Upper lobe of right lung (tissue), 1 donor: ENCODE measurements at places on chromosomes 3 and 15.

GRCh38 chr3:63818282-63819150 is 583 bp upstream of the C3orf49 start:
- H3K27ac ChIP-seq = no peak overlapping the region
- no peaks in the 10 kb centered on the region for H3K27me3 ChIP-seq
- H3K4me3 ChIP-seq = no peak overlapping the region
- H3K4me1 ChIP-seq = peaks cover 6% of the 10 kb centered on the region
- no peak for DNase-seq

- H3K27me3 ChIP-seq = no peaks in the 10 kb centered on the region
- no peaks in the 10 kb centered on the region for H3K36me3 ChIP-seq
- H3K27ac ChIP-seq = no peak overlapping the region
- H3K4me1 ChIP-seq = no peaks in the 10 kb centered on the region
- DNase-seq = no peak
These were observed 83.3 kb upstream of the KCNH8 start for GRCh38 chr3:19065027-19065426.

DNA sequence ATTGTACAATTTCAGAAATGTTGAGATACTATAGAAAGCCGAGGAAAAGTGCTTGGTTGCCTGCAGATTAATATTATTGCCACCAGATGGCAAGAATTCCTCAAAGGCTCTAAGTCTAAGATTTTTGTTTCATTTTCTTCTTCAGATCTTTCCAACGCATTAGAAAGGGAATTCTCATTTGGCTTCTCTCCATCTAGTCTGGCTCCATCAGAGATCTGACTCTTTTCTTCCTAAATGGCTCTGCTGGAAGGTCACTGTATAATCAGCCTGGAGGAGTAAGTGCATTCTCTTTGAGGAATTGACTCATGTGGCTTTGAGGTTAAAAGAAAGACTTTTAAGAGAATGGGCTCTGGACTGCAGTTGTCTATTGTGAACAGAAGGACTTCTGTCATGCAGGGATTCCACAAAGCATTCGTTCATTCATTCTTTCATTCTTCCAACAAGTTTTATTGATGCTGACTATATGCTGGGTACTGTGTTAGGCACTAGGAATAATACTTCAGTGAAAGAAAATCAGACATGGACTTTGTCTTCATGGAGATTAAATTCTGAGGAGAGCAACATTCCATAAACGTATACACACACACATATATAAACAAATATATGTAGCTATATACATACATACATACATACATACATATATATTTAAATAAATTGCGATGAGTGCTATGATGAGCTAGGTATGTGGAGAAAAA is 55.3 kb downstream of the SLC28A2 start:
- H3K36me3 ChIP-seq = no peaks in the 10 kb centered on the region
- no peak for DNase-seq
- H3K27ac ChIP-seq = no peak overlapping the region
- peak overlapping the region; percentile 22 for H3K4me3 ChIP-seq
- H3K27me3 ChIP-seq = peaks cover 17% of the 10 kb centered on the region
- no peaks in the 10 kb centered on the region for H3K4me1 ChIP-seq

GRCh38 chr3:18562364-18563154 is 137.4 kb upstream of the SATB1 start:
- no peak overlapping the region for H3K4me3 ChIP-seq
- H3K36me3 ChIP-seq = no peaks in the 10 kb centered on the region
- no peak overlapping the region for H3K27ac ChIP-seq

GRCh38 chr3:58544541-58544940 is 7.6 kb upstream of the ACOX2 start:
- no peaks in the 10 kb centered on the region for H3K36me3 ChIP-seq
- no peaks in the 10 kb centered on the region for H3K4me1 ChIP-seq
- H3K27ac ChIP-seq = no peak overlapping the region
- H3K4me3 ChIP-seq = no peak overlapping the region
- no peaks in the 10 kb centered on the region for H3K27me3 ChIP-seq

GRCh38 chr3:155948476-155948875 is 78.0 kb downstream of the GMPS start:
- no peak overlapping the region for H3K4me3 ChIP-seq
- no peak for DNase-seq
- H3K36me3 ChIP-seq = no peaks in the 10 kb centered on the region
- H3K27ac ChIP-seq = no peak overlapping the region
- no peaks in the 10 kb centered on the region for H3K27me3 ChIP-seq

GRCh38 chr3:30644615-30645014 is 38.2 kb downstream of the TGFBR2 start:
- H3K27me3 ChIP-seq = no peaks in the 10 kb centered on the region
- no peak overlapping the region for H3K4me3 ChIP-seq
- peak overlapping the region; percentile 74 for H3K27ac ChIP-seq
- H3K4me1 ChIP-seq = peaks cover 96% of the 10 kb centered on the region
- no peak for DNase-seq

- H3K4me1 ChIP-seq = no peaks in the 10 kb centered on the region
- no peak overlapping the region for H3K27ac ChIP-seq
- no peak overlapping the region for H3K4me3 ChIP-seq
- H3K36me3 ChIP-seq = no peaks in the 10 kb centered on the region
- H3K27me3 ChIP-seq = no peaks in the 10 kb centered on the region
These were observed 37.8 kb upstream of the GOLGA6L2 start for GRCh38 chr15:23484870-23485269.

- DNase-seq = peak; percentile 87
- no peaks in the 10 kb centered on the region for H3K27me3 ChIP-seq
- H3K4me3 ChIP-seq = no peak overlapping the region
- H3K36me3 ChIP-seq = no peaks in the 10 kb centered on the region
- no peak overlapping the region for H3K27ac ChIP-seq
These were observed 15.2 kb downstream of the SSUH2 start for GRCh38 chr3:8629151-8630021.

DNA sequence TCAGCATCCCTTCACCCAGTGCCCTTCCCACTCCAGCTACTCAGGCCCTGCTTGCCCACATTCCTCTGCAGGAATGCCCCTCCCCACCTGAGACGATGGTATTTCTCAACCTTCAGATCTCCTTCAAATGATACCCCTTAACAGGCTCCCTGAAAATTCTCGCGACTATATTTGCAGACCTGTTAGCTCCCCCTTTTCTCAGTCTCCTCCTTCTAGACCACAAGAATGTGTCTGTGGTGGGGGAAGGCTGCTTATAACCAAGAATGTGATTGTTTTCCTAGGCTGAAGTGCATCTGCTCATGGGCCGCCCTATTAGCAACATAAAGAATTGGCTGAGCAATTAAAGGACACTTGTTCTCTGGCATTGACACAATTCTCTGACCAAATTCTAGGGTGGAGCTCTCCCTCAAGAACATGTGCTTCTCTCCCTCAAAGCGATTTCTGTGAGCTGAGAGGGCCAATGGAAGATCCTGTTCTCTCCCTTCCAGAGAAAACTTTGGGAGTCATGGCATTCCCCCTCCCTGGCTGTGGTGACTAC is 19.1 kb upstream of the LIMD1 start:
- DNase-seq = no peak
- no peaks in the 10 kb centered on the region for H3K4me1 ChIP-seq
- no peaks in the 10 kb centered on the region for H3K36me3 ChIP-seq
- no peaks in the 10 kb centered on the region for H3K27me3 ChIP-seq
- H3K27ac ChIP-seq = peak overlapping the region; percentile 74

DNA sequence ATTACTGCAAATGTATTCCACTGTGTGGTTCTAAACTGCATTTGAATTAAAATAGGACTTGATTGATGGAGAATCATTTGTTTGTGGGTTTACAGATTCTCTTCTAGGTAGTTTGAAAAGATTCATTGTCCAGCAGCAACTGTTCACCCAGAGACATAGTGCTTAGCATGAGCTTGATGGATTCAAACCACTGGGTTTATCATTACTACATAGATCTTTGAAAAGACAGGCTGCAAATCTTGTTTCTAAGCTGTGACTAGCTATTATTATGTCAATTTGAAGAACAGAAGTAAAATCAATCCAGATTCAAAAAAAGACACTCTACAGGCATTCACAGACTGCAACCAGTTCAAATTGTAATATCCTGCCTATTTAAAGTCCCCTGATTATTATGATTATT is 49.8 kb downstream of the MBNL1 start:
- no peak for DNase-seq
- H3K36me3 ChIP-seq = no peaks in the 10 kb centered on the region
- peak overlapping the region; percentile 34 for H3K27ac ChIP-seq
- no peaks in the 10 kb centered on the region for H3K27me3 ChIP-seq

- H3K36me3 ChIP-seq = no peaks in the 10 kb centered on the region
- H3K27me3 ChIP-seq = no peaks in the 10 kb centered on the region
- no peak for DNase-seq
- no peak overlapping the region for H3K4me3 ChIP-seq
- peaks cover 21% of the 10 kb centered on the region for H3K4me1 ChIP-seq
- H3K27ac ChIP-seq = no peak overlapping the region
These were observed 2.8 kb upstream of the RNU5A-1 start for GRCh38 chr15:65292938-65293518.

GRCh38 chr15:69643971-69644370 is 191.4 kb downstream of the RPLP1 start:
- DNase-seq = no peak
- H3K36me3 ChIP-seq = no peaks in the 10 kb centered on the region
- no peak overlapping the region for H3K27ac ChIP-seq
- H3K4me3 ChIP-seq = no peak overlapping the region

- H3K4me1 ChIP-seq = peaks cover 18% of the 10 kb centered on the region
- H3K27ac ChIP-seq = no peak overlapping the region
- H3K4me3 ChIP-seq = no peak overlapping the region
- no peak for DNase-seq
These were observed 5.4 kb upstream of the TNFSF10 start for GRCh38 chr3:172528677-172529076.

DNA sequence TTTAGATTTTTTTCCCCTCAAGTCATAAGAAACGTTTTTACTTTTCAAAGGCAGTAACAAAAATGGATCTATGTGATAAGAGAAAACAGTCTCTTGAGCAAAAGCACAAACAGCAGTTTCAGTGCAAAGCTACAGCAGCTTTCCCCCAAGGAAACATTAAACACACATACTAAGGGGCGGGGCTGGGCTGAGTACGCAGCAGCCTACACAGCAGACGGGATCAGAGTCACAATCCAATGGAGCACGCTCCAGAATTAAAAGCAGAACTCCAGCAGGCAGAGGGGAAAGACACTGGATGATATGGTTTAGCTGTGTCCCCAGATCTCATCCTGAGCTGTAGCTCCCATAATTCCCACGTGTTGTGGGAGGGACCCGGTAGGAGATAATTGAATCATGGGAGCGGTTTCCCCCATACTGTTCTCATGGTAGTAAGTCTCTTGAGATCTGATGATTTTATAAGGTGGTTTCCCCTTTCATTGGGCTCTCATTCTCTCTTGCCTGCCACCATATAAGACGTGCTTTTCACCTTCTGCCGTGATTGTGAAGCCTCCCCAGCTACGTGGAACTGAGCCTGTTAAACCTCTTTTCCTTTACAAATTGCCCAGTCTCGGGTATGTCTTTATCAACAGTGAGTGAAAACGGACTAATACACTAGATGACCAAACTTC is 116.2 kb upstream of the SLCO3A1 start:
- no peaks in the 10 kb centered on the region for H3K36me3 ChIP-seq
- no peaks in the 10 kb centered on the region for H3K4me1 ChIP-seq
- DNase-seq = no peak
- H3K27me3 ChIP-seq = no peaks in the 10 kb centered on the region
- no peak overlapping the region for H3K4me3 ChIP-seq
- H3K27ac ChIP-seq = no peak overlapping the region

DNA sequence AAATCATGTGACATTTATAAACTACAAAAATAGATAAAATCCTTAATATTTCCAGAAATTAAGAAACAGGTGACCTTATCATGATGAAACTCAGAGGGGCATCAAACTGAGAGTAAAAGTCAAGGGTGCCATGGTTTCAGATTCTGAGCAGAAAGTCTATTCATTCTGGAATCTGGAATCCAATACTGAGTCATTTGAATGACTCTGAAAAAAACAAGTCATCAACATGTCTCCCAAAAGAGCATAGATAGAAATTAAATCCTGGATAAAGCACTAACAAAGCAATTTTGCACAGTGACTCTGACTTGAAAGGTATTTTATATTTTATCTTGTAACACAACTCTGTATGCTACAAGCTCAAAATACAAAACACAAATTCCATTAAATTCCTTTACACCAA is 23.4 kb downstream of the STAC start:
- H3K4me1 ChIP-seq = no peaks in the 10 kb centered on the region
- no peak for DNase-seq
- no peak overlapping the region for H3K4me3 ChIP-seq
- no peaks in the 10 kb centered on the region for H3K27me3 ChIP-seq
- H3K27ac ChIP-seq = no peak overlapping the region

GRCh38 chr3:124532071-124532470 is 198.2 kb upstream of the UMPS start:
- no peaks in the 10 kb centered on the region for H3K4me1 ChIP-seq
- no peak for DNase-seq
- H3K36me3 ChIP-seq = no peaks in the 10 kb centered on the region
- no peak overlapping the region for H3K27ac ChIP-seq
- H3K27me3 ChIP-seq = no peaks in the 10 kb centered on the region

DNA sequence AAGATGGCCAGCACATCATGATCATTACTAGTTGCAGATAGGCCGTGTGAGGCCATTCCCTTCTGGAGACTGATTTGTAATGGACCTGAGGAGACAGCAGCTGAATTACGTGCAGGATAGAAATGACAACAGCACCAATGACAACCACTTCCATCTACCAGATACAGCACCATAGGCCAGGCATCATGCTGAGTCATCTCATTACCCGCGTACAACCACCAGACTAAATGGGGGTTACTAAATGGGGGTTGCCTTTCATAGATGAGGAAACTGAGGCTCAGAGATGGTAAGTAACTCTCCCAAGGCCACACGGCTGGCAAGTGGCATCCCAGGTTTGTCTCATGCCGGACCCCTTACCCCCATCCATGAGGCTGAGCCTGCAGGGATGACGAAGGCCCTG is 32.8 kb upstream of the FAM107A start:
- no peaks in the 10 kb centered on the region for H3K27me3 ChIP-seq
- no peaks in the 10 kb centered on the region for H3K4me1 ChIP-seq

DNA sequence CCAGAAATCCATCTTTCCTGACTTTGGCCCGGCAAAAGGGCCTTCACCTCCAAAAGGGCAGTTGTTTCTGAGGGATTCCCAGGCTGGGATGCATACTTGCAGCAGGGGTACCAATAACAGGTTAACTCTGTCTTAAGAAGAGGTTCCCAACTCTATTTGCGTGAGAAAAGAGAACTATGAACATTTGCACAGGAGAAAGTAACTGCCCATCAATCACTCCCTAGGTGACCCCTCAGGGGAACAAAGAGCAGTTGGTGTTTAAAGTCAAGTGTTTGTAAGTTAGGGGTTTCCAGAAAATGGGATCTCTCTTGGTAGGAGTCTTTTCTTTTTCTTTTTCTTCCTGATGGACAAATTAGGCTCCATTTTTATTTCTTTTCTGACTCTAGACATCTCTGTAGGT is 97.3 kb downstream of the EPHB1 start:
- DNase-seq = no peak
- H3K27me3 ChIP-seq = no peaks in the 10 kb centered on the region
- no peak overlapping the region for H3K4me3 ChIP-seq
- no peaks in the 10 kb centered on the region for H3K4me1 ChIP-seq

DNA sequence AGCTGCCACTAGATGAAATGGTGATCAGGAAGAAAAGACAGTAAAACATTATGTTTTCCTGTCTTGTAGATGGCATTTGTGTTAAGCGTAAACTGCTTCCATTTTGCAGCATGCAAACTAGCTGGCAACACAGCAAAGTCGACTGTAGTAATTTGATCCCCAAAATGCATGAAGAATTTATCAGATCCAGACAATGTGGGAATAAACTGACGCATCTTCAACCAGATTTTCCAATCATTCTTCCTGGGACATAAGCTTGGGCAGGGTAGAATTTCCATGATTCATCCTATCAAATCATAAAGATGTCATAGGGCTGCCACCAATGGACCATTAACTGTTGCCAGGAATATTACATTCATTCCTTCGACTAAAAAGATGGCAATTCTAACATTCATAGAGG is 260.3 kb downstream of the ERC2 start:
- no peak overlapping the region for H3K4me3 ChIP-seq
- no peak for DNase-seq
- H3K4me1 ChIP-seq = no peaks in the 10 kb centered on the region
- no peaks in the 10 kb centered on the region for H3K36me3 ChIP-seq
- no peaks in the 10 kb centered on the region for H3K27me3 ChIP-seq
